ENCODE measurements at places on chromosomes 16 and 17. TPM values are rescaled to one million over a fixed set of nuclear protein-coding genes. Genes with fewer than 3 reads are reported as not detected.

Gene KRT28
- total RNA-seq: not detected

Gene LRRC75A
- total RNA-seq: 5.4 TPM

Gene ALOX15B
- total RNA-seq: not detected

Gene PPY
- total RNA-seq: not detected

Gene MSLN
- total RNA-seq: not detected

Data from motor neuron (in vitro differentiated cells).